ENCODE measurements at places on chromosomes 6 and 20.

DNA sequence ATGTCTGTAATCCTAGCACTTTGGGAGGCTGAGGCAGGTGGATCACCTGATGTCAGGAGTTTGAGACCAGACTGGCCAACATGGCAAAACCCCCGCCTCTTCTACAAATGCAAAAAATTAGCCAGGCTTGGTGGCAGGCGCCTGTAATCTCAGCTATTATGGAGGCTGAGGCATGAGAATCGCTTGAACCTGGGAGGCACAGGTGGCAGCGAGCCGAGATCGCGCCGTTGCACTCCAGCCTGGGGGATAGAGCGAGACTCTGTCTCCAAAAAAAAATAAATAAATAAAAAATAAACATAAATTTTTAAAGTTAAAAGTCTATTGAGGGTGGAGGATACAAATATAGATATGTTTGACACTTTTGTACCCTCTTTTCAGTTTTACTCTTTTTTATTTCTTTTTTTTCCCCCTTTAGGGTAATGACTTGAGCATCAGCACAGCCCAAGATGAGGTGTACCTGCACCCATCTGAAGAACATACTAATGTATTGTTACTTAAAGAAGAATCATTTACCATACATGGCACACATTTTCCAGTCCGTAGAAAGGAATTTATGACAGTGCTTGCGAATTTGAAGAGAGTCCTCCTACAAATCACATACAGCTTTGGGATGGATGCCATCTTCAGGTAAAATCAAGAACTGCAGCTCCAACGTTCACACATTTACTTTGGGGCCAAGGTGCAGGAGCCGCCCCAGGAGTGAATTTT is 368.9 kb downstream of the LAMA2 start:
- no peak for DNase-seq

DNA sequence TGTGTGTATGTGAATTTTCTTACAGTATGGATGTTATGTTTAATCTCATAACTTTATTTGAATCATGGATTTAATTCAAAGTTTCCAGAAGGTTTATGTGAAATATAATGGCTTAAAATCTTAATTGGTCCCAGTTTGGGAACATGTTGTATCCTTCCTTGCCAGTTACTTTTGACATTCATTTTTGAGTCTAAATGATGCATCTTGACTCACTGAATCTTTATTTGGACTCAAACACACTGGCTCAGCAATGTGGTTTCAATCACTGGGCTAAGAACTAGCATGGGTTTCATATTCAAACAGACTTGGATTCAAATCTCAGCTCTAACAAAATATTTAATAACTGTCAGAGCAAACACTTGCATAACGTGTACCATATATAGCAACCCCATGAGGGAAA is 25.9 kb upstream of the TFAP2B start:
- no peak for DNase-seq

DNA sequence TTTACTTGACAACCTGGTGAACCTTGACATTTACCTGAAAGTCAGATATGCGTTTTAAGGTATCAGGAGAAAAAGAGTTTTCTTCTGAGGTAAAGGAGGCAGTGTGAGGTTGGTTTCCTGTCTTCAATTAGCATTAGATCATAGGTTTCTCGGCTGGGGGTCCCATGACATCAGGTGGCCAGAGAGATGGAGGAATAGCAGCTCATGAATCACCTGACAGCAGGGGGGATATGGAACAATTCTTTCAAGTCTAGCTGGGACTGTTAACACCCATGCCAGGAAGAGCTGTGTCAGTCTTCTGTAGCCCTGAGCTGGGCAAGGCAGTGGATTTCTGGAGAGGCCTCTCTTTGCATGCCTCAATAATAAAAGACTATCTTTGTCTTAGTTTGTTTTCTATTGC is 108.0 kb upstream of the TMEM170B start:
- no peak for DNase-seq

DNA sequence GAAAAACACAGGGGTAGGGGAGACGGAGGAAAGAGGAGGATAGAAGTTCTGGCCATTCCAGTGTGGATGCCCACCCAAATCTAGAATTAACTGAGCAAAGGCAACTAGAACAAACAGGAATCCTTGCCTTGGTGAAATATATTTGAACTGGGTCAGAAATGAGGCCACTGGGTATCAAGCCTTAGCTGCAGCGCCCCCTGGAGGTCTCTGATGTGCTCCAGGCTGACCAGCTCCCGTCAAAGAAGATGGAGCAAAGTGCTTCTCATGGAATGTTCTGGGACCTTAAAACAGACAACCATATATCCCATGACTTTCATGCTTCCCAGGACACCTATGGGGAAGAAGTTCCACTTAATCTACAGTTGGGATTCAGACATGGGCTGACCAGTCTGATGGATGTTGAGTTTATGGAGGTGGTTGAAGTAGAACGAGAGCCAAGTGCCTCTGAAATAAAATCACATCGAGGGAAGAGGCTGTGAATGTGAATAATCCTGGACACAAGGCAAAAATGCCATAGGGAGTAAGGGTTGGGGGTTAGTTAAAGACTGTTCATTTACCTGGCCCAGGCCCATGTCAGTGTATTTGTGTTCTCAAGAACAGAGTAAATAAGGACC is 50.4 kb downstream of the HLA-DPB1 start:
- peak; percentile 8 for DNase-seq

GRCh38 chr6:135535989-135536414 is 38.5 kb upstream of the AHI1 start:
- DNase-seq, result no peak

DNA sequence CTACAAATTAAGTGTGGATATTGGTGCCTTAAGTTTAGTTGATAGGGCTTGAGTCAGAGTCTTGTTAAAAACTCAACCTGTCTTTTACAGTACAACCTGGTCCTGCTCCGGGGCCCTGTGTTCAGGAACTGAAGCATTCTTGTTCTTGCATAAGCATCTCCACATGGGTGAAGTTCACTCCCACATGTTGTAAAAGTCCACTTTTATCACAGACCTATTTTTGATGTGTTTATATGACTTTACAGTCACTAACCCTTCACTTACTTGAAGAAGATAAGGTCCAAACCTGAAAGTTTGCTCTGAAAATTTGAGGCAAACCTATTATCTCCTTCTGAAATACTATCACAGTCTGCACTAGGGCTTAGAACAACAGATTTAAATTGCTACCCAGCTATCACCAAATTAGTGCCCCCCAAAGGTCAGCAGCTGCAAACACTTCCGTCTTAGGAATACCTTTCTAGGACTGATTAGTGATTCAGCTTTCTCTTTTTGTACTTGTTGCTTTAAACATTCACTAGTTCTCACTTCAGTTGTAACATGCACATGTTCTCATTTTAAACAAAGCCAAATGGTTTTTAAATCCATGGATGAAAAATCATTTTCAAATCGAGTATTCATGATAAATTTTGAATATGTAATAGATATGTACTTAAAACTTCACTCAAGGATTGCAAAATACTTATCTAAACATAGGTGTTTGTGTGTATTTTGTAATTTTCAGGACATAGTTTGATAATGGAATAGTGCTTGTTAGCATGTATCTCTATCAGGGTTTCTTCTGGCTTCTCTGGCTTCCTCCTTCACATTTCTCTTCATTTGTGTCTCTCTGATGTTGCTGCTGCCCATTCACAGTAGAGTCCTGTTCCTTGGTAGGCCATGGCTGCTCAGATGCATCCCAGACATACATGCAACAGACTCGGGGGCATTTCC is 469.8 kb upstream of the SOX4 start:
- no peak for DNase-seq

GRCh38 chr20:4159765-4160490 is 144.6 kb upstream of the RNF24 start:
- DNase-seq, result no peak

- no peak for DNase-seq
Observed at GRCh38 chr6:160929831-160930230, 61.7 kb upstream of the MAP3K4 start.

DNA sequence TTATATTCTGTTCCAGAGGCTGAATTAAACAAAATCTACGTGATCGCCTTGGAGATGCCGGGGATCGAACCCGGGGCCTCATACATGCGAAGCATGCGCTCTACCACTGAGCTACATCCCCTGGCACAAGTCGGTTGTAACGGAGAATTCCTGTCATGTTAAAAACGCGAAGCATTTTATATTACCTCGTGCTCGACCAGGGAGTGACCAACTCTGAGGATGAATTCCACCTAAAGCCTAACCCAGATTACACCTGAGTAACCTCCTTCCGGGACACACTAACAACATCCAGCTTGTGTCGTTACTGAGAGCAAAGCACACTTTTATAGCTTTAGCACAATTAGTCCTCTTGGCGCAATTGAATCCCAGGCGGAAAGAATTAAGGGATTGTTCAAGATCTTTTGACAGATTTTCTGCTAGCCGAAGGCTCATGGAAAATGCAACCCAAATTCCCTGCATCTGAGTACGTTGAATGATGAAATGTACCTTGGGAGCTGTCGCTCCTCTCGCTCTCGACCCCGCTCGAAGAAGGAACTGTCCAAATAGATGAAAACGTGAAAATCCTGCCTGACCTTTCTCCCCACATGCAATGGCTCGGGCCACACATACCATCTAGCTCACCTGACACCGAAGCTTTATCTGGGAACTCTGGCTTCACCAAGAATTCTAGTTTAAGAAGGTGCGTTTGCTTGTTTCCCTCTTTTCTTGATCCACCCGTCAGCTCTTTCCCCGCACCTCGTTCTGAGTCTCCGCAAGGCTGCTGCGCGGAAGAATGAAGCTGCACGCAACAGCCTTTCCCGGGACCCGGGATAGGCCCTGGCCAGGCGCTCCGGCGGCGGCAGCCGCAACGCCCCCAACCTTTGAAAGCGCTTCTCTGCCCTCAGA is 148.3 kb downstream of the GPX5 start:
- peak; percentile 18 for DNase-seq

DNA sequence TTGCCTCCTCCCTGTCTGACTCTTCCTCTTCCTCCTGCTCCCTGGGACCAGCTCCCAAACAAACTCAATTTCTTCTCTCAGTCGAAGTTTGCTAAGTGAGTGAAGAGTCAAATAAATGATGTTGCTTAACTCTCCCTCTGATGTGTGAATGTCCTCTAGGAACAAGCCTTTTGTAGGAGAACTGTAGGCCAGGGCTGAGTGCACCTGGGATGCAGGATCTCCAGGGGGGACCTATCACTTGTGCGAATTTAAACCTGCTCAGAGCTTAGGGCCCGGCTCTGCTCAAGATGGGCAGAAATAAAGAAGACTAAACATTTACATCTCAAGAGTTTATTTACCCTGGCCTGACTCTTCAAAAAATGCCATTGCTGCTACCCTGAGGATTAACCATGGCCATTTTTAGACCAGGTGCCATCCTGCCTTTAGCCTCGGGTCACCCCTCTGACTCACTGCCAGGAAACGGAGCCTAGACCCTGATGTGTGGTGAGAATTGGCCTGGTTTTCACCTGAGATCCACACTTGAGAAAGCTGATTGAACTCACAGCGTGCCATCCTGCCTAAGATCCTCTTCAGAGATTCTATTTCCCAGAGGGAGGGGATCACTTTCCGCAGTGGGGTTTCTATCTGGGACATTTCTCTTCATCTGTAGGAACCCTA is 63.6 kb upstream of the CD93 start:
- no peak for DNase-seq

DNA sequence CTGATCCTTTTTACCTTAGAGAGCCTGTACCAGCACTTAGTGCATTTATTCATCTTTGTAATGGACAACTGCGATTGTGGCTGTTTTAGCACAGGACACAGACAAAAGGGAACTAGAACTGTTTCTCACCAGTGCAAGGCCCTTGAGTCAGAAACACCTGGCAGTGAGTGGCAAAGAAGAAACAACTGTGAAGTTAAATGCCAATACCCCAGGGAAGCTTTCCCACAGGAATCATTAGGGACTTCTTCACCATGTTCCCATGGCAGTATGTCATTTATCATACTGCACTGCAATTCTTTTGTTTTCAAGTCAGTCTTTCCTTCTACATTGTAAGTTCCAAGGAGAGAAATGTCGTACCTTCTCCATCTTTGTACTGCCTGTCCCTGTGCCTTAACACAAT is 28.6 kb upstream of the CDYL start:
- no peak for DNase-seq

GRCh38 chr6:20891161-20891560 is 356.9 kb downstream of the CDKAL1 start:
- no peak for DNase-seq

DNA sequence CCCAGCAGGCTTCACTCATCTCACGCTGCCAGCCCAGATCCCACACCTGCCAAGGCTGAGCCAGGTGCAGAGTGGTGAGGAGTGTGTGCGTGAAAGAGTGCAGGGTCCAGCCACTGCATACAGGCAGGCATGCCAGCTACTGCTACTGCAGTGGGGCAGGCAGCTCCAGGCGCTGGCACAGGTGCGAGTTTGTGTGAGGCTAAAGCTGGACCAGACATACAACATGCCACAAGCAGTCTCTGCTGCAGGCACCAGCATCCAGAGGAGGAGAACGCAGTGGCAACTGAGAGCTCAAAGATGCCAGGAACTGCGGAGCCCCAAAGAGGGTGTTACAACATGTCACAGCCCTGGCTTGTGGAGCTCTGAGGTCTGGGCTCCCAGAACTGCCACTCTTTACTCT is 149.8 kb downstream of the EYS start:
- DNase-seq, result no peak

DNA sequence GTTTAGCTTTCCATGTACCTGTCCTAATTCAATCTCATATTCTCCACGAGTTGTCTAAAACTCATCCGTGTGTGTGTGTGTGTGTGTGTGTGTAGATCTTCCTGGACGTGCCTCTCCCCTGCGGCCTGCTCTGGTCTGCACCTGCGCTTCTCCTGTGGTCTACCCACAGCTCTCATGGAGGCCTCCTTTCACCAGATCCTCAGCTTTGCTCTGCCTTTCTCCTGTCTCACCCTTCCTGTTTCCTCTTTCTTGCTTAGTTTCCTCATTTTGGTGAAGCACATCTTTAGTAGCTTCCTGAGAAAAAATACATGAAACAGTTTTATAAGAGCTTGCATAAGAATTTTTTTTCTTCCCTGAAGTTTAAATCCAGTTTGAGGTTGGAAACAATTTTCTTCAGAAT is 18.1 kb downstream of the SLX4IP start:
- DNase-seq, result no peak

DNA sequence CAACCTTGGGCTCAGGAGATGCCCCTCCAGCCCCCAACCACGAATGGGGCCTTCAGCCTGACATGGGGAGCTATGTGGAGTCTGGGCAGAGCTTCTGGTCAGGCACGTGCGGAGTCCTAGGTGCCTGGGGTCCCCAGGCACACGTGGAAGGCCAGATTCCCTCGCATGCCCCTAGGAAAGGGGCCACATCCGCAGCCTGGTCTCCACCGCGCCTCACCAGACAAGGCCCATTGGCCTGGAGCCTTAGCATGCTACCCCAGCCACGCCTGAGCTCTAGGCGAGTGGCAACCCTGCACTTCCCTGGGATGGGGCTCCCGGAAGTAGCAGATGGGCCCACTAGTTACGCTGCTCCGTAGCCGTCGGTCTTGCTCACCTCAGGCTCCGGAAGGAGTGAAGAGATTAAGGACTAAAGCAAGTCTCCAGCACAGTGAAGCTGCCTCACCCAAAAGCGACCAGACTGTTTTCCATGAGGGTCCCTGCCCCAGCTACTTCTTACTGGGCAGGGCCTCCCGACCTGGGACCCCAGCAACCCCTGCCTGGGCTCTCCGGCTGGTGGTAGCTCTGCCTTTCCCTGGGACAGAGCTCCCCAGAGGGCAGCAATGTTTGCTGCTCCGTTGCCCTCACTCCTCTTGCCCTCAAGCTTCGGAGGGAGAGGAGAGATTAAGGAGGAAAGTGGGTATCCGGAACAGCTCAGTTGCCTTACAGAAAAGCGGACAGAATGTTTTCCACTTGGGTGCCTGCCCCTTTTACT is 93.2 kb upstream of the IMPG1 start:
- no peak for DNase-seq
